NCI-H1417 treated with DMSO at 0.1 percent for 48 hours (cell line): ENCODE measurements at places on chromosomes 3 and 15.

- DNase-seq, result no peak
Measured at GRCh38 chr3:129735638-129736037, 129.2 kb upstream of the PLXND1 start.

GRCh38 chr3:108507902-108508301 lies 2.5 kb downstream of the MYH15 start:
- no peak for DNase-seq

DNA sequence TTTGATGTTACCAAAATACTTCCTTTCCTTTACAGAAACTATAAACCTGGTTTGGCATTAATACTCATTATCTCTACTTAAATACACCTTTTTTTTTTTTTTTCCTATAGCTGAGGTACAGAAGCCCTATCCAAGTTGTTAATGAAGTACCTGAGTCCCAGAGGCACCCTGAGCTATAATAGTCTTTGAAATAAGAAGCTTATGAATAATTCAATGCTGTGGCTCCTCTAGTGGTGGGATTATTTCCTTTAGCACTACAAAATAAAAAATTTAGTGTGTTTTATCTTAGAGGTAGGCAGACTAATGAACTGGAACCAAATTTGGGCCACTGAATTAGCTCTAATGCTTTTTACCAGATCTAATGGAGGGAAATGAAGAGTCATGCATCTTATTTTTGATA lies 611.9 kb downstream of the EDEM1 start:
- DNase-seq, result no peak

DNA sequence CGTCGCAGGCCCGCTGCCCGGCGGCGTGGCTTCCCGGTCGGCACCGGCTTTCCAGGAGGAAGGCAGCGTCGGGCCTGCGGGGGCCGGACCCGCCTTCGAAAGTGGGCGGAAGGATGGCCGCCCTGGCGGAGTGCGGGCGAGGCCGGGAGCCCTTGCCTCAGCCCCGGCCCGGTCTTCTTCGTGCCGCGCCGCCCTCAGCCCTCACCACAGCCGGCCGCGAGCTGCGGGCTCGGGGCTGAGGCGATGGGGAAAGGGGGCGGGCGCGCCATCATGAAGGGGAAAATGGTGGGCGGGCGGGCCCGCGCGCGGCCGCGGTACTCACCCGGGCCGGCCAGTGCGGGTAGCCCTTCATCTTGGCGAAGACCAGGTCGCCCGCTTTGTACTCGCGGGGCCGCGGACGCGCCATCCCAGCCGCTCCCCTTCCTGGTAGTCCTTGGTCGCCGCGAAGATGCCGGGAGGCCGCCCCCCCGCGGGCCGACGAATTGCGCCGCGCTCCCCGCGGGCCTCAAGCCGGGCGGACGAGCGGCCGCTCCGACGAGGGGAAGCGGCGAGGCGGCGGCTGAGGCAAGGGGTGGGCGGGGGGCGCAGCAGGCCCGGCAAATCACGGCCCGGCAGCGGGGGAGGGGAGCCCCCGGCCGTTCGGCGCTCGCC lies 489 bp downstream of the HDGFL3 start:
- no peak for DNase-seq

DNA sequence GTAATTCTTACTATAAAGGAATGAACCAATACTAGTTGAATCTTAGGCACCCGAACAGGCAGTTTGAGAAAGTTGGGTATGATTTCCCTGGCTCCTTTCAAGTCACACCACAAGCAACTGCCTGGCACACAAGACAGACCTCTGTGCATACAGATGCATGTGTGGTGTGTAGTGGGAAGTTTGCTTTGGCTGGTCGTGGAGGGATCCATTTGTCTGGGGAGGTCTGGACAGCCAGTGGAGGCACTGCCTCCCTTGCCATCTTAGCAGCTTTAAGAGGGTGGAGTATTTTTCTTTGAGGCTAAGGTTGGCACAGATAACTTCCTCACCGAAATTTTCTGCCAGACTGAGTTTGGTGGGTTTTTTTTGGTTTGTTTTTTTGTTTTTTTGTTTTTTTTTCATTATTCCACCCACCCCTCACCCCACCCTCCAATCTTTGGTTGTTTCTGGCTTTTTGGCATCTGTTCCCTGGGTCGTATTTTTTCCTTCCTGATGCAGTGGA lies 97.1 kb downstream of the TMEM212 start:
- no peak for DNase-seq

GRCh38 chr3:72549761-72550581 lies 298.3 kb downstream of the SHQ1 start:
- DNase-seq, result no peak

DNA sequence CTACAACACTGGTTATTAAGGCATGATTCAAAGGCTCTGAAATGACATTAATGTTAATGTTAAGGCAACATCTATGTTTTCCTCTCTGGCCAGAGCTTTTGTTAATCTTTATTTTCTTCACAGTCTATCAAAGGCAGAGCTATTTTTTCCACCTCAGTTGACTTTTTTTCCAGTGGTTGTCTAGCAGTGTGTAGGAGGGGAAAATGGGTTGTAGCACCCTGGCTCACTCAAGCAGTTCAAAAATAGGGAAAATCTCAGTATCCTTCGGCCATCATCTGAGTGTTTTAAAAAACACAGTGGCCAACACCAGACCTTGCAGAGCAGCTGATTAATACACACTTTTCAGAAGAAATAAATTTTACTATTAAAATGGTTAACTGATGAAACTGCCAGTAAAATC lies 21.4 kb downstream of the CBLB start:
- DNase-seq, result no peak

DNA sequence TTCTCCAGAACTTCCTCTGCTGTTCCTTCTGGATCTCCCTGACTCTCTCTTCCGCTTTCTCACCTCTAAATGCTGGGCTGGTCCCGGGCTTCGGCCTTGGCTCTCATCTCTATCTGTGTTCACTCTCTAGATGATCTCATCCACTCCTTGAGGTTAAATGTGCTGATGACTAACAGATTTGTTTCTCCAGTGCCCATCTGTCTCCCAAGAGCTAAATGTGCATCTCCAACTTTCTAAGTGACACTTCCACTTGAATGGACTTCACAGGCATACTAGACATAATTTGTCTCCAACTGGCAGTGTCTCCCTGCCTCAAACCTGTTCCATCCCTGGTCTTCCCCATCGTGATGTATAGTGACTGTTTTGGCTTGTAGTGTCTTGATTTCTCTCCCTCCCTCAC lies 95.3 kb downstream of the ITPR1 start:
- no peak for DNase-seq

DNA sequence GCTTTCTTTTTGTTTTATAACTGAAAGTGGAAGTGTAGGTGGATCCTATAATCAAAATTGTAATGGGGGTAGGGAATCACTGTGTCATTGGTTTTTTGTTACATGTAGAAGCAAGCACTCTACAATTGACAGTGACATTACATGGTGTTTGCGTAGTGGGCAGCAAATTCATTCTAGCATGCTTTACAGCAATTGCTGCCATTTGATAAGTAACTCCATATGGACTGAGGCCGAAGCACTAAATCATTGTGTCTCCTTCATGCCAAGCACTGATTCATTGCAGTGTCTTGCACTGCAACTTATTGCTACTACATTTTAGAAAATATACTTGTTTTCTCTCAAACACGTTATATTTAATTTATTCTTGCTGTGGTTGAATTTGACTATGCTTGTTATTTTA lies 933.9 kb downstream of the NSUN3 start:
- DNase-seq, result no peak

GRCh38 chr15:77831986-77832385 lies 199.3 kb upstream of the LINGO1 start:
- no peak for DNase-seq

DNA sequence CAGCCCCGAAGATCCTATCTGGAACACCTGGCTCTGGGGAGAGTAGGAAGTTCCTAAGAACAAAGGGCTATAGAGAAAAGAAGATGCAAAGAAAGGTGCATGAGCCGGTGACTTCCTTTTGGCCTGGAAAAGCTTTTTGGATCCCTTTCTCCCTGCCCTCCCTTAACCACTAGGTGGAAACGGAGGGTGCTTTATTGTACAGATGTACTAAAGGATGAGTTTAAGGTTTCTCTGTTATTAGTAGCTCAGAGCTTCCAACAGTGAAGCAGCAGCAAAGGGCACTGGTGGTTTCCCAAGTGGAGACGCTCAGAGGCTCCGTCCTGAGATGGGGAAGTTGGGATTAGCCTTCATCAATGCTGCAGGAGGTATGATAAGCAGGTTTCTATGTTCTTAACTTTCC lies 5.9 kb upstream of the ADGRG7 start:
- no peak for DNase-seq

GRCh38 chr3:4495294-4496086 lies 2.3 kb downstream of the ITPR1 start:
- DNase-seq, result no peak

DNA sequence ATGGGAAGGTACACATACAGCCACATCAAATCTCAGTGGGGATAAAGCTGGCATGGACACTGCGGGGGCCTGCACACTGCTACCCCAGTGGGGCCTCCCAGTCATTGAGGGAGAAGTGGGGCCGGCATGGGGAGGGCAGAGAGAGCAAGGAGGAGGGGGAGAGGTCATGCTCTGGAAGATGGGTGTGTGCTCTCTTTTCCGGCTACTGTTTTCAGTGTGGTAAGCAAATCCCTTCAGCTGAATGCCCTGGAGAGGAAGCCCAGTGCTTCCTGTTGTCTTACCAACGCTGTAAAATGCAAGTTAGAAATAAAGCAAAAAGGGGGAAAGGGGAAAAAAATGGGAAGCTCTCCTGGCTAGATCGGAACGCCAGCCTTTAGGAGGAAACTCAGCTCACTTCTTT lies 30.8 kb downstream of the NRROS start:
- no peak for DNase-seq

GRCh38 chr3:99269606-99270351 lies 368.3 kb upstream of the DCBLD2 start:
- no peak for DNase-seq

GRCh38 chr3:156547637-156548036 lies 7.3 kb downstream of the SSR3 start:
- no peak for DNase-seq

- DNase-seq, result no peak
Measured at GRCh38 chr3:163766112-163766511, 1312.2 kb downstream of the SI start.

GRCh38 chr3:37973246-37974054 lies 17.1 kb upstream of the VILL start:
- DNase-seq, result no peak

DNA sequence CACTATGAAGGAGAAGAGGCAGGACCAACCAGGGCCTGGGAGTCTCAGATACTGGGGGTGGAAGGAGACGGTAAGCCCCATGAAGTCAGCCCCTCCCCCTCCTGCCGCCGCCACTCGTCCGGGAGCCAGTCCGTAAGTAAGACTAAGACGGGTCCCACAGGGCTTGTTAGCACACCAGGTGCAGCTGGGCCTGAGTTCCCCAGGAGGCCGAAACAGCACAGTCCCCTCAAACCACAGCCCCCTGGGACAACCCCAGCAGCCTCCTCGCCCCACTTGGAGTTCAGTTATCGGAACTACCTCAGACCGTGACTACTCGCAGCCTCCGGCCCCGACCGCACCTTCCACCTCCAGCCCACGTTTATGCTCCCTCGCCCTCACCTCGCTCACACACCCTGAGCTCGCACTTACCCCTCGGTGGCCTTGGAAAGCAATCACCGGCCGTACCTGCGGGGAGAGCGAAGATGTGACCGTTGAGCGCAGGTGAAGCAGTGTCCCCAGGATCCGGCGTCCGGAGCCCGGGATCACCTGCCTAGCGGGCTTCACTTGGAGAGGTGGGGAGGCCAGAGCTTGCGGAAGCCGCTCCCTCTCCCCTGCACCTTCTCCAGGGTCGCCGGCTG lies 557 bp downstream of the ELL3 start:
- DNase-seq, result no peak

GRCh38 chr3:69872783-69873378 lies 126.7 kb upstream of the SAMMSON start:
- no peak for DNase-seq

GRCh38 chr3:176415661-176416295 lies 781.5 kb downstream of the TBL1XR1 start:
- no peak for DNase-seq

- no peak for DNase-seq
Measured at GRCh38 chr3:56813653-56813960, 11.9 kb upstream of the ARHGEF3 start.

DNA sequence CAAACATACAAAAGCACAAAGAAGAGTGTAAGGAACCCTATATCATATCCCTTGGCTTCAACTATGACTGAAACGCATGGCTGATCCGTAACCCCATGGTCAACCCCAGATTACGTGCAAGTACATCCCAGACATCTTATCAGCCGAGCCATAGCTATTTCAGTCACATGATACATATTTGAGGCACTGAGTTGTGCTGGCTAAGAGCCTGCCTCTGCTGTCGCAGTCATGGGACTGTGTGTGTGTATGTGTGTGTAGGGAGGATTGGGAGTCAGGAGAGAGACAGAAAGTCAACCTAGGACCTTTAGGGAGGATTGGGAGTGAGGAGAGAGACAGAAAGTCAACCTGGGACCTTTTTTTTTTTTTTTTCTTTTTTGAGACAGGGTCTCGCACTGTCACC lies 8.4 kb downstream of the ST6GAL1 start:
- no peak for DNase-seq

GRCh38 chr15:38954090-38954489 lies 389.5 kb upstream of the RASGRP1 start:
- DNase-seq, result no peak

DNA sequence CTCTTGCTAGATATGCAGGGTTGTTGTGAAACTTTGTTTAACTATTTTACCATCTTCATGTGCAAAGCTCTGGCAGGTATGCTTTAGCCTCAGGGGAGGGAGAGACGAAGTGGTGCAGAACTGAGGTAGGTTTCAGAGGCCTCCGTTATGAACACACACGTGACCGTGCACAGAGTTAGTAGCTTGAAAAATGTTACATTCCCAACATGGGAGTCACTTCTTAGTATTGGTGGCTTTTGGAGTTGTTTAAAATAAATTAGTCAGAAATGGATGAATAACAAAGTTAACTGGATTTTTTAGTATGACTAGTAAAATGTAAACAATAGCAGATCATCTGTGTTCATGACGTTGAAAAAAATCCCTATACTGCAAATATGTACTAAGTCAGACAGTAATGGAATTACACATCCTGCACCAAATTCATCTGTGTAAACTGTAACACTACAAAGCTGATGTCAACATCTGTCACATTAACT lies 279.6 kb downstream of the KLF13 start:
- no peak for DNase-seq

DNA sequence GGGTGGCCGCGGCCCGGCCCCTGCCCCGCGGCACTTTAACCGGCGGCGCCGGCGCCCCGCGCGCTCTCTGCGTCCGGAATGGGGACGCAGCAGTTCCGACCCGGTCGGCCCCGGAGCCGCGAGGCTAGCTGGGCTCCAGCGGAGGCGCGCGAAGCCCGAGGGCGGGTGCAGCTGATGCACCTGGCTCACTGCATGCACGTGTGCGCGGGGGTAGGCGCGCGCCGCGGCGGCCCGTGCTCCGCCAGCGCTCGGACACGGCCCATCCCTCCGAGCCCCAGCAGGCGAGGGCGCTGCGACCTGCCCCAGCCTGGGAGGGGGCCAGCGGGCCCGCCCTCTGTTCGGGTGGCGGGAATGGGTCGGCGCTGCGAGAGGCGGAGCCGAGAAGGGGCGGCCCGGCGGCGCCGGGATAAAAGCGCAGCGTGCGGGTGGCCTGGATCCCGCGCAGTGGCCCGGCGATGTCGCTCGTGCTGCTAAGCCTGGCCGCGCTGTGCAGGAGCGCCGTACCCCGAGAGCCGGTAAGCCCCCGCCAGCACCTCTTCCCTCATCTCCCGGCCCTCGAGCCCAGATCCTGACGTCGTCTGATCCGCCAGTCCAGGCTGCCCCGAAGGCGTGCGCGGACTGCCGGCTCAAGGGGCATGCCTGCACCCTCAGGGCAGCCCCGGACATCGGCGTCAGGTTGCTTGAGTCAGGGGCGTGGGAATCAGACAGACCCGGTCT lies at the start of the genes CHDH and IL17RB:
Gene CHDH, minus strand, starts transcription at position 286 of the 717 bp plus-strand sequence. CDS start 22,411 bp downstream, outside the sequence.
Gene IL17RB, plus strand, starts transcription at position 435 of the 717 bp plus-strand sequence. Its CDS starts 21 bp downstream, at position 456.
- DNase-seq, result no peak

GRCh38 chr3:112651516-112651915 lies 10.6 kb upstream of the CCDC80 start:
- DNase-seq, result no peak
